Stimulated activated CD4-positive, alpha-beta T cell treated with anti-CD3 and anti-CD28 coated beads, Interleukin-1b, Interleukin-23, amount 100 ng/mL, for 24 hours (primary cell): ENCODE measurements at places on chromosomes 5 and 9.

DNA sequence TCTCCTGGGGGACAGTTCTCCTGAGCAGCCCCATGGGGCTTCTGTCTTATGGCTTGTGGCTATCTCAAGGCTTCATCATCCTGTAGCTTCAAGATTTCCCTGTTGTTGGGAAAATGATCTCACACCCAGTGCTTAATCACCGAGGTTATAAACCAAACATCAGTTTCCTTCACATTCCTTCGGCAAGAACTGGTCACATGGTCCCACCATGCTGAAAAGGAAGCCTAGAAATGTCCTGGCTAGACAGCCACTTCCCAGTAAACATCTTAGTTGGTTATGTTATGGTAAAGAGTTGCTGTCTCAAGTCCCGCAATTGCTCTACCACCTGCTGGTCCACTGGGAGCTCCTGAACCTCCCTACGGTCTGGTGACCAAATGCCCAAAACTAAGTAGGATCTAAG is 66.0 kb downstream of the RAB3C start:
- no peak for DNase-seq

- no peak for DNase-seq
These were observed 111.0 kb downstream of the KLHL3 start for GRCh38 chr5:137624786-137625349.

- no peak for DNase-seq
These were observed 6.4 kb upstream of the SLC2A8 start for GRCh38 chr9:127390563-127390962.

- no peak for DNase-seq
These were observed 493.1 kb upstream of the DMAC1 start for GRCh38 chr9:8292657-8293056.

DNA sequence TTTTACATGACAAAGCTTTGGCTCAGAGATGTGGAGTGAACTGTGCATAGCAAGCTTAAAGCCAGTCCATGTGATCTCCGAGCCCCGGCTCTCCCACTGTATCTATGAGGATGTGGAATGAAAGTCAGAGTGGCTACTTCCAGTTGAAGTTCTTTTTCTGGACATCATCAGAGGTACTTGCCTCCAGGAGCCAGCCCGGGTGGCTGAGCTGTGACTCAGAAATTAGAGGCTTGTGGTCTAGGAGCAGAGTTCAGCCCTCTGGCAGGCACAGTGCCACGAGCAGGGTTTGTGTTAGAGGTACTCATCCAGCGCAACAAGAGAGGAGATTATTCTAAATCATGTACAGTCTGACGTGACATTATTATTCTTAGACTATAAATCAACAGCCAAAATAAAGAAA is 322.5 kb downstream of the CDK5RAP2 start:
- no peak for DNase-seq

- no peak for DNase-seq
These were observed 2.5 kb downstream of the IRX2 start for GRCh38 chr5:2748861-2749513.

DNA sequence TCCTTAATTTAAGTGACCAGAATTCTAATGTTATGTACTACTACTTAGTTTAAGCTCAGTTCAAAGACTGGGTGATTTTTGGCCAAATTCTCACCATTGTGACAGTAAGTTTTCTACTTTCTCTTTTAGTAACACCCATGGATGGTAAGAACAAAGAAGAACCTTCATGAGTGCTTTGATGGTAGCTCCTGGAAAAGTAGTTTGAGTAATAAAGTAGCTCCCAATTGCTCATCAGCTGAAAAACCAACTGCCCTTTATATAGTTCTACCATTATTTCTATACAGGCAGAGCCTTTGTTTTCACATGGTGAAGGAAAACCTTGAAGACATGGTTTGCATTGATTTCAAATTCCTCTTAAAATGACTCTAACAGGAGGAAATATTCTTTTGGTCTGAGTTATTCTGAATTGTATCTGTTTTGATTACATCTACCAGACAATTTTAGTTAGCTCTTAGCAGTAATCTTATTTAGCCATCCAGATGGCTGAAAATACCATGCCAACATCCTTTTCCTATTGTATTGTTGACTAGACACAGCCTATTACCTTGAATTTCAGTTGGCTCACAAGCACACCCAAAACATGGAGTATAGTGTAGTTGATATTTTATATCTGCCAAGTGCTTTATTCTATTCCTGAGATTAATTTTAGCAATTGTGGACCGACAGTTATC is 23.7 kb upstream of the STARD4 start:
- no peak for DNase-seq

- no peak for DNase-seq
These were observed 45.1 kb upstream of the UGCG start for GRCh38 chr9:111851553-111851952.

- DNase-seq = no peak
These were observed 47.7 kb downstream of the TMEM38B start for GRCh38 chr9:105742088-105742487.

GRCh38 chr9:38432922-38433510 is 8.8 kb upstream of the IGFBPL1 start:
- no peak for DNase-seq
